ENCODE measurements at places on chromosomes 6 and 20. TPM values are rescaled to one million over a fixed set of nuclear protein-coding genes. Genes with fewer than 3 reads are reported as not detected.

Gene ZSCAN23
- total RNA-seq: 0.88 TPM

Gene WFDC6
- not detected for total RNA-seq

Gene VWA7
- 0.14 TPM for total RNA-seq

Gene IL17A
- total RNA-seq: not detected

Gene LINC00237
- not detected for total RNA-seq

Gene HMGN3
- total RNA-seq: 20.2 TPM

Gene MROH8
- 1.7 TPM for total RNA-seq

Gene POM121L2
- total RNA-seq: not detected

Gene ARMH2
- not detected for total RNA-seq

Gene GPR63
- 0.22 TPM for total RNA-seq

Gene SGK2
- 0.22 TPM for total RNA-seq

Gene OLIG3
- total RNA-seq: not detected

Gene OPRM1
- total RNA-seq: not detected

Gene SLC16A10
- 0.43 TPM for total RNA-seq

Gene DPPA5
- not detected for total RNA-seq

Gene FOXS1
- total RNA-seq: 2.0 TPM

Gene LAMA5
- 53.8 TPM for total RNA-seq

All from placental pericyte (primary cell).